Cardiac muscle cell (in vitro differentiated cells and primary cell): ENCODE measurements at places on chromosomes 4 and X. TPM values are rescaled to one million over a fixed set of nuclear protein-coding genes. Genes with fewer than 3 reads are reported as not detected.

- no peak for DNase-seq
Measured at GRCh38 chrX:107293056-107293455, 86.6 kb downstream of the DNAAF6 start.

DNA sequence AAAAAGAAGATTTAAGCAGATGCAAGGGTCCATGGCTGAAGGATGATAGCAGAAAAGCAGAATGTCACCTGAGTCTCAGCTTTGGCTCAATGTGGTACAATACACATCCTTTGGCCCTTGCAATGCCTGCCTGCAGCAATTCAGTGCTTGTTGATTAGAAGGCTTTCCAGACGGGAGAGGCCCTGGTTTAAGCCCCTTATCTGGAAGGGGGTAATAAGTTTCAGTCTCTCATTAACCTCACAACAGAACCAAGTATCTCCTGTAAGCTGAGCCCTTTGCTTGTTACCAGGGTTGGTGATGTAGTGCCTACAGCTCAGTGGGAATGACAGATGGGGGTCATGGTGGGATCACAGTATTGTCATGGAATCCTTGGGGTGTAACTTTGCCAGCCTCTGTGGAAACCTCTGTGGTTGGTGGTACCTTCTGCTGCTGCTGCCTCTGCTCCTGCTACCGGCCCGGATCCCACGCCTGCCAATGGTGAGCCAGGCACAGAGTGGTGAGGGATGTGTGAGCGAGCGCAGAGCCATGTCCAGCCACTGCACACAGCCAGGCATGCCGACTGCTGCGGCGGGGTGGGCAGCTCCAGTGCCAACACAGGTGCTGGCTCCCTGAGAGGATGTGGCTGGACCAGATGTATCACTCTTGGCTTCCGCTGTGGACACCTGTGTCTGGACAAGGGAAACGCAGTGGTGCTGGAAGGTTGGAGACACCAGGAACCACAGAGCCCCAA, 81.2 kb downstream of the ADRA2C start:
- DNase-seq: no peak

- no peak for DNase-seq
Measured at GRCh38 chr4:161894493-161895167, 269.2 kb downstream of the FSTL5 start.

DNA sequence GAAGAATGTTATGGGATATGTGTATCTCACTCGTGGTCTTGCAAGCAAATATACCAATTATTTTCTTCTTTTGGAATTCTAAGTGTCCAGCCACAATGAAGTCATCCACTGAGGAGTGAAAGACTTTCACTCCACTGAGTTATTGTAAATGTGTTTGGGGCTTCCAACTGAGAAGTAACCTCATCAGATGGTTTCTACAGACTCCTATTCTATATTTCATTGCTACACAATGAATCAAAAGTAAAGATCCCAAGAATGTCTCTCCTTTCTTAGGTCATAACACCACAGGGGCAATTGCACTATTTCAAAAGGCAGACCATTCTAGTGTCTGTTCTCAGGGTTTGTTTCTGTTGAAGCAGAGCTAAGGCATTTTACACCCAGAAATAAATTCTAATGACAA, 12.3 kb upstream of the VCX2 start:
- DNase-seq: no peak

DNA sequence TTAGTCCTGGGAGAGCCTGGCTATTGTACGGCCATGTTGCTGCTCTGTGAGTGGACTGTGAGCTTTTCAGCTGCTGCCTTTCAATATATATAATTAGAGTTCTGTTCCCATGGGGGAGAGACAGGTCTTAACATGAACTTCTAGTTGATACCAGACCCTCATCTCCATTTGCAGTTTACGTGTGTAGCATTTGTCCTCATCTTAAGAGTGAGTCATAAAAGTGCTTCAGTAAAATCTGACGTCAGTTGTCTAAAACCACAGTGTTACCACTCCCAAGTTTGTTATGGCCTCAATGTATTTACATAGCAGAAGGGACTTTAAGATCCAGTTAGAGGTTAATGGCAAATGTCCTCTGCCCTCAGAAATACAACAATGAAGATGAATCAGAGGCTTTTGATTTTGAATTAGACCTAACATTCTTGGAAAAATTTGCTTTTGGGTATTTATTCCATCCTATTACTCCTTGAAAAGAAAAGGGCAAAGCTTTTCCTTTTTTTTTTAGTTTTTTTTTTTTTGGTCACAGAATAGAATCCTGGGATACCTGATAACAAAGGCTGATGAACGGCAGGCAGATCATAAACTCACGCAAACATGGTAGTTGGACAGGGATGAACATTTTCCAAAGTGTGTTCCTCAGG, 38.6 kb downstream of the PHOX2B start:
- peak; percentile 9 for DNase-seq

DNA sequence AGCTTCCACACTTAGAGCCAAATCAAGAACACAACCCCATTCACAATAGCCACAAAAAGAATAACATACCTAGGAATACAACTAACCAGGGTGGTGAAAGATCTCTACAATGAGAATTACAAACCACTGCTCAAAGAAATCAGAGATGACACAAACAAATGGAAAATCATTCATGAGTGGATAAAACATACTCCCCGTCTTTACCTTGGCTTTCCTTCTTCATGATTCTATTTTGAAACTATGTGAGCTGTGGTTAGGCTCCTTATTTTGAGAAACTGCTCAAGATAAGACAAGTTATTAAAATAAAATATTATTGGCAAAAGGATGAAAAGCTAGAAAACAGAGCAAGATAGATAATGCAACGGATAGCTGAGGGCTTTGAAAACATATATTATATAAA, 598.1 kb upstream of the FAT1 start:
- DNase-seq: no peak

- no peak for DNase-seq
Measured at GRCh38 chr4:170008371-170008770, 17.8 kb downstream of the MFAP3L start.

DNA sequence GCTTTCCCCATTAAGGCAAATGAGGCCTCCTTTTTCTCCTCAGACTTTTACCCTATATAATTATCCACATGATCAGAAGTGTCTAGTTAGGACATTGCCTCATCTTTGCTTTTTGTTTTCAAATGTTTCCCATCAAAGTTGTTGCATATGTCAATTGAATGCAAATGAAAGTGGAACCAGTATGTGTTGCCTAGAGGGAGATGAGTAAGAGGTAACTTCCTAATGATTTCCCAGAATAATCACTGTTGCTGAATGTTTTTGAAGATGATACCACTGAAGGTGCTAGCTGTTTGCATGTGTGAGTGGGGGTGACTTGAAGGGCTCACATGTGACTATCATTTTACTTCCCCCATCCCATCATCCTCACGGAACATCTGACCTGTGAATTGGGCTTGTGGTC, 33.9 kb downstream of the PAK3 start:
- DNase-seq: no peak

DNA sequence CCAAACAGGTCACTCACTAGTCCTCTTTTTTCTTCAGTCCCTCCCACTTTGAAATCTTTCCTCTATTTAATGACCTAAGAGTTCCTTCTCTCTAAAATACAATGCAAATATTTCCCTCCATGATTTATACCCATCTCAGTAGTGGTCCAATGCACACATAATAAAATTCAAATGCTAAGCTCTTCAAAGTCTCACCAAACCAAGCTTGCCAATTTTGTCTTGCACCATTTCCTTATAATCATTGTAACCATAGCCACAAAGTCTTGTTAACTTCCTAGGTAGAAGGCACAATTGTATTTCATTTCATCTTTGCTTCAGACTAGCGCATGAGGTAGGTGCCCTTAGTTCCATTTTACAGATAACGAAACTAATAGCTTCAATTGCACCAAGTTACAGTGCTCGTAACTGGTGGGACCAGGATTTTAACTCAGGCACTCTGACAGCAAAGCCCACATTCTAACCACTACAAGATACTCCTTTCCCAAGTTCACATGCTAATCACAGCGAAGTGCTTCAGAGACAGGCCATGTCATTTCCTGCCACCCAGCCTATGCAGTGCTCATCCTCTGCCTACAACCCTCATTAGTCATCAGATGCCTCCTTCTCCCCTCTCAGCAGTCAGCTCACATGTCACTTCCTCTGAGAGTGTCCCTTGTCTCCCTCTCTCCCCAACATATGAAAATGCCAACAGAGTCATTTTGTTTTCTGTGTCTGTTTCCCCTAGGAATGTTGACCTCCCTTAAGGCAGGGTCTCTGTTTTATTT, 66.9 kb upstream of the PPARGC1A start:
- DNase-seq: no peak

GRCh38 chr4:7073526-7074390, 5.9 kb upstream of the GRPEL1 start:
- DNase-seq: peak; percentile 58

DNA sequence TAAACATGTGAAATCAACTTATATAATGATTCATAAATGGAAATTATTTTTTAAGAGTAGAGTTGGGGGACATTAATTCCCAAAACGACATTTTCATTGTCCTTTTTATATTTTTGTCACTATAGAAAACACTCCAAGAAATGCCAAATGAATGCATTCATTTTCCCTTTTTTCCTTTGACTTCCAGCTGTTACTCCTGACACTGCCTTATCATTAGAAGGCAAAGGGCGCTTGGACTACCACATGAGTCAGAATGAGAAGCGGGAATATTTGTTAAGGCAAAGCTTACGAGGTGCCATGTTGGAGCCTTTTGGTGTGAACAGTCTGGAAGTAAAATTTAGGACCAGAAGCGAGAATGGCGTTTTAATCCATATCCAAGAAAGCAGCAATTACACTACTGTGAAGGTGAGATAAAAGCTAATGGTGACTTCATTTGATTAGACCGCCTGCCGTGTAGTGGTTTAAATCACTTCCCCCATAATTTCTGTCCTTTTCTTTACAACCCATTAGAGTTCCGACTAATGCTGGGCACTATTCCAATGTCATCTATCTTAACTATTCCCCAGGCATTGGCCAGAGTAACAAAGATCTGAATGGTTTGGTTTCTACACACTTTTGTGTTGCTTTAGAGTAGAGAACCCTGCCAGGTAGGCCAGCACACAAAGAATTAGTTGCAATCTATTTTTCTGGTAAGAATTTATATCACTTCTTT, 166.7 kb downstream of the FAT4 start:
- DNase-seq: no peak

DNA sequence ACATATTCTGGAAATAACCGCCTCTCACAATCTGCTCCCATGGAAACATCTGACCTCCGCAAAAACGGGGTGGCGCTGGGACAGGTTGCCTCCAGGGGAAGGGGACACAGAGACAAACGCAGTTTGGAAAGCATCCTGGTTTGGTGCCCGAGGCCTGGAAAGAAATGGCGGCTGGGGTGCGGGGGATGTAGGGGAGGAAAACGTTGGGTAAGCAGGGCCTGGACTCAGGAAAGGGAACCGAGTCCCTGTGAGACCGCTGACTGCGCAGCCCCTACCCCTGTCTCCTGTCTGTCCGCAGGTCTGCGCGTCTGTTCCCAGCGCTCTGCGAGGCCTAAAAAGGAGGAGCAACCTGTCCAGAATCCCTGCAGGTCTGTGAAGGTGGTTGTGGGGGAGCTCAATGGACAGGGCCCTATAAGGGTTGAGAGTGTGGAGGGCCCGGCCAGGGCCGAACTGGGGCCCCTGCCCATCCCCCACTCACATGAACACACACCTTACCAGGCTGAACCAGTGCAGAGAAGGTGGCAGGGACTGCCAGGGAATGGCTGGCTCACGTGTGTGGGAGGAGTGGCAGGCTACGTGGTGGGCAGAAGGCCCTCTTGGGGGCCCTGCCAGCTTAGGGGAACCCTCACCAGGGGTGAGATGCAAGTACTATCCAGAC, 672 bp downstream of the TCEAL3 start:
- DNase-seq: no peak

DNA sequence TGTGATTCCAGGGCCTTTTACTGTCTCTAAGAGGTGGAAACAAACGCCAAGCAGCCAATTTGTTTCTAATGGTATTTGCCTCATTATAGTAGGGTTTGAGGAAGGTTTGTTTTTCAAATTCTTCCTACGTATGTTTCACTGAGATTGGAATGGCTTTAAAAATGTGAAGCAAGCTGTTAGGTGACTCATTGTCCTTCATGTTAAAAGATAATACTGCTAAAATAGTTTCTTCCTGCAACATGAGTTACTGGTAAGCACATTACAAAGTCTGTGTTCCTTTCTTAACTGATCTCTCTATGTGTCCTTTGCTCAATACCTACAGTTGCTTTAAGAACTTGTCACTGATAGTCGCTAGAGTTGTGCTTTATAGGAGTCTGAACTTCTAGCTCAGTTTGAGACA, 1183.9 kb downstream of the RPA4 start:
- no peak for DNase-seq

GRCh38 chr4:7367864-7368277, 66.9 kb downstream of the PSAPL1 start:
- no peak for DNase-seq

- DNase-seq: no peak
Measured at GRCh38 chrX:17944833-17945497, 83.9 kb upstream of the RAI2 start.

DNA sequence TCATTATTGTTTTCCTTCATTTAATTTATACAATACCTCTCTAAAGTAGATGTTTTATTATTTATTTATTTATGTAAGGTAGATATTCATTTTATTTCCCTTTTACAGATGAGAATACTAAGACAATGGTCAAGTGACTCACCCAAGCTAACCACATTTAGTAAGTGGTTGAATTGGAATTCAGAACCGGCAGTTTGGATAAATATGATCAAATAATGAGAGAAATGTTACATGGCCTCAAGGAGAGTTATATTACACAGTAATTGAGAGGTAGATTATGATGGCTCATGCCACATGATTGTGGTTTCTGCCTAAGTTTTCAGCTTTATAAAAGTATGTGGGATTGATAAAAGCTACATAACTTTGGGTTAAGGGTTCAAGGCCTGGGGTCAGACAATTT, 239.4 kb upstream of the BOD1L1 start:
- DNase-seq: no peak

GRCh38 chr4:40608628-40609027, 21.0 kb downstream of the RBM47 start:
- peak; percentile 59 for DNase-seq

DNA sequence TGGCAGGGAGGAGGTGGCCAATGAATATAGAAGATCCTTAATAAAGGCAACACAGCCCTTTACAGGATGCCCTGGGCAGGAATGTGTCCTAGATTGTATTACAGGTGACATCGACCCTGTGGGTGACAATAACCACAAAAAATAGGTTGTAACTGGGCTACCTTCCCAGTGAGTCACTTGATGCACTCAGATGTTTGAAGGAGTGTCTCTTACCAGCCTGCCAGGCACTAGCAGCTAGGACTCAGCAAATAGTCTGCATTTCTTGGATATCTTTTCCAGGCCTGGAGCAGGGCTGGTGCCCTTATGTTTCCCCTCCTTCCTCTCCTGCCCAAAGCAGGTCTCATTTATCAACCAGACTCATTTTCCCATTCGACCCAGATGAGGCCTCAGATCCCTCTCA, 50.9 kb upstream of the TMEM164 start:
- DNase-seq: no peak

GRCh38 chr4:25258980-25259578, 25.2 kb downstream of the PI4K2B start:
- DNase-seq: no peak

Gene SSX3
- total RNA-seq: not detected in 2 replicates

Gene ARSD
- total RNA-seq: 29.9 and 32.7 TPM in 2 replicates

Gene TMEM47
- total RNA-seq: 33.3 and 43.7 TPM in 2 replicates

Gene MGAT4D
- total RNA-seq: not detected in 2 replicates

Gene HSFX2
- not detected in 2 replicates for total RNA-seq

Gene SLC6A14
- not detected in 2 replicates for total RNA-seq

Gene ALAS2
- total RNA-seq: 4.3 and 6.8 TPM in 2 replicates

Gene CDS1
- total RNA-seq: 0.74 and 2.2 TPM in 2 replicates

Gene SRPK3
- total RNA-seq: not detected in 2 replicates
